ENCODE measurements at places on chromosomes 5 and 9.
A peak's percentile ranks its signal among the peaks of the same experiment; 100 is the strongest.

DNA sequence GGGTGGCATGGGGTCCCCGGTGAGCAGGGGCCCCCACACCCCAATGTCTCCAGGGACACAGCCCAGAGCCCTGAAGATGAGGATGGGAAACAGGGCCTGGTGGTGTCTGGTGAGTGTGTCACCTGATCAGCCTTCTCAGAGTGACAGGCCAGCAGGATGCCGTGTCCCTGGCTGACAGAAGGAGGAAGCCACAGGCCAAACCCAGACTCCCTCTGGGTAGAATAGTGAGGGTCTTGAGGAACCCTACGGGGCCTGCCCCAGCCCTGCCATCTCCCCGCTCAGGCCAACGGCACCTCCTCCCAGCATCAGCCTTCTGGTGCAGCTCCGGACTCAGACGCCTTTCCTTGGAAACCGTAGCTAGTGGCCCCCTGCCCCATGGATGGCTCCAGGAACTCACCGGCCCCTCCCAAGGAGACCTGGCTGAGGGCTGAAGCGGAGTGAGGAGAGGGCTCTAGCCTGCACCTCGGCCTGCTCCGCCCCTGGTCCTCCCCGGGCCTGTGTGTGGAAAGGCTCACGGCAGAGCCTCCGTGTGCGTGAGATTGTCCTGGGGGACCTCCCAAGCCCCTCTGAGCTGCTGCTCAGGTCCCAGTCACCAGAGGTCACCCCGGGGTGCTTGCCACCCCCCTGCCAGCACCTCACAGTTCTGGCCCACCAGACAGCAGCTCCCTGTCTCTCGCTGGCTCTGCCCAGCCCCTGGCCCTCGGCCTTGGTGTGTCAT is 6.0 kb downstream of the RALGDS start:
- DNase-seq: no peak

GRCh38 chr5:66540078-66540477 is 56.1 kb upstream of the MAST4 start:
- no peak for DNase-seq

GRCh38 chr9:92590377-92590776 is 54.6 kb upstream of the ECM2 start:
- DNase-seq: no peak

DNA sequence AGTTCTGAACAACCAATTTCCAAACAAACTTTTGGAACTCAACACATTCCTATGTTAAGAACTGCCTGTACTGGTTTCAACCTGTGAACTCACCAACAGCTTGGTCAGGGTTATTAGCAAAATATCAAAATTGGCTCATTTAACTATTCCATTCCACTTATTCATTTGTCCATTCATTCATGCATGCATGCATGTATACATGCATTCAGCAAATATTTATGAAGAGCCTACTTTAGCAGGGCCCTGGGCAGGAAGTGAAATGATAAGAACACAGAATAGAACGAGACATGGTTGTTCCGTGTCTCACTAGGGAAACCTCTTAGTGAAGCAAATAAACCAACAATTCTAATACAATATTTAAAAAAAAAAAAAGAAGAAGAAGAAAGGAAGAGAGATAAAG is 107.4 kb downstream of the GLIS3 start:
- no peak for DNase-seq

DNA sequence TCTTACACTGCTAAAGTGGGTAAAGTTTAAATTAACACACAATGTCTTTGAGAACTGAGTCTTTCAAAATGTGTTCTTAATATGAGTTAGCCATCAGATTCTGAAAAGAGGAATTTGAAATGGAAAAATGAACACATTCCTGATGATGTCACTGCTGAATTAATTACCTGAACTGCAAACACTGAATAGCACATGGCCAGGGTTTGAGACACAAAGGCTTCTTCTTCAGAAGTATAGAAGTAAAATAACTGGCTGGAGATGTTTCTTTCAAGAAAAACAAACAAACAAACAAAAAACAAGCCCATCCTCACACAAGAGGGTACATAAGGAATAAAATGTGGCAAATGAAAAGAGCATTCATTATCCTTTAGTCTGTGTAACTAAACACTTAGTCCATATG is 7.1 kb downstream of the GLIS3 start:
- DNase-seq: no peak

DNA sequence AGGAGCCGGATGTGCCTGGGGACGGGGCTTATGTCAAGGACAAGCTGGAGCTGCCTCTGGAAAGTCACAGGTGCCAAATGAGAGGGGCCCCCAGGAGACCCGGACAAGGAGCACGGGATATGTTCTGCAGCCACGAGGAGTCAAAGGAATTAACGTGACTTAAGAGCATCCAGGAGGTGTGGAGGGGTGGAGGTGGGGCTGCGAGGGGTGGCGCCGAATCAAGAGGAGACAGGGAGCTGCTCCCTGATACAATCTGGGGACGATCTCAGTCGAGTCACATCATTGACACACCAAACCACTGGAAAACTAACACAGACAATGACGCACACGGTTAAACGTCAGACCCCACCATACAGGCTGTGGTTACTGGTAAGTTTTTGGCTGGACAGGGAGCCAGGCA is 10.4 kb downstream of the CCDC127 start:
- no peak for DNase-seq

DNA sequence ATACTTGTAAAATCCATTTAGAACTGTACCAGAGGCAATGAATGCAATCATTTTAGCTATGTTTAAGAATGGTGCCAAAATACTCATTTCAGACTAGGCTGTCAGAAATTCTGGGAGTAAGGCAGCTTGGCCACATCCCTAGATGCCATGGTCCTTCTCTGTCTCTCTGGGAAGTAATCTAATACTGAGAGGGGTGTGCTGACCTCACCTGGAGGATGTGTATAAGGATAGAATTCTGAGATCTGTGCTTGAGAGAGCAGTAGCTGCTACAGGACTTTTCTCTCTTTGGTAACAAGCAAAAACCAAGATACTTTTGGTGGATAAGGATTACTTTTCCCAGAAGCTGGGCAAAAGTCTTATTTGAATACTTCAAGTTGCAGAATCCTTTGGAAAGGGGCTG is 68.1 kb upstream of the MRPS30 start:
- no peak for DNase-seq

DNA sequence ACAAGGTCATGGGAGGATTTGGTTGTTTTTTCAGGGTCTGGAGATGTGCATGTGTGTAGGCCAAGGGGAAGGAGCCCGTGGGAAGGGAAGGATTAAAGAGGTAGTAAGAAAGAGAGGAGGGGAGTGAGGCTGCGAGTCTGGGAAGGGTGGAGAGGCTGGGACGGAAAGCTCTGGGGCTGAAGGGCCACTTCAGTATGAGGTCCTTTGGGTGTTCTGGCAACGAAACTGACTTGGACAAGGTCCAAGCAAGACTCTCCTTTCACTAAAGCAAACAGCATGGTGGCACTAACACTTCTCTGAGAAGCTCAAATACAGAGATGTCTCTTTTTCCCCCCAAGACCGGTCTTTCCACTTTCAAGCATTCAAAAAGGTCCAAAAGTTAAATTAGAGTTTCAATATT is 394.5 kb downstream of the ARHGEF28 start:
- no peak for DNase-seq

DNA sequence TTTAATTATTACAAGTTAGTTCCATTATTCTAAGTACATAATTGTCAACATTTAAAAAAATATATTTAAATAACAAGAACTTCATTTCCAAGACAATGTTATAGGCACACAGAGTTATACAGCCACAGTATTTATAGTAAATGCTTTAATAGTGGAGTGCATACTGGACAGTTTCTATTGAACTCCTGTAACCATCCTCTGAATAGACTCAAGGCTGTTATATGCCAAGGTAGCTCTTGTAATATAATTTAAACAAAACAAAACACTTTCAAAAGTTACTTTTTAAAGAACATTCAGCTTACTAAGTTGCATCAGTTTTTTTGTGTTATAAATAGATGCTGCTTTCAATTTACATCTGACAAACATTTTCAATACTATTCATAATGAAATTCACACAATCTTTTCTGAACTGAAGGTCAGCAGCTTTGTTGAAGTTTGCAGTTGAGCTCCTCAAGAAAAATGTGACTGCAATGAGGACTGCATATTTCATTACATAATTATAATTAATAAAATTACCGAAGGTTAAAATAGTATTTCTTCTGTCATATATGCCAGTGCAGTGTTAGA is 549.9 kb upstream of the CYLC2 start:
- DNase-seq: no peak

DNA sequence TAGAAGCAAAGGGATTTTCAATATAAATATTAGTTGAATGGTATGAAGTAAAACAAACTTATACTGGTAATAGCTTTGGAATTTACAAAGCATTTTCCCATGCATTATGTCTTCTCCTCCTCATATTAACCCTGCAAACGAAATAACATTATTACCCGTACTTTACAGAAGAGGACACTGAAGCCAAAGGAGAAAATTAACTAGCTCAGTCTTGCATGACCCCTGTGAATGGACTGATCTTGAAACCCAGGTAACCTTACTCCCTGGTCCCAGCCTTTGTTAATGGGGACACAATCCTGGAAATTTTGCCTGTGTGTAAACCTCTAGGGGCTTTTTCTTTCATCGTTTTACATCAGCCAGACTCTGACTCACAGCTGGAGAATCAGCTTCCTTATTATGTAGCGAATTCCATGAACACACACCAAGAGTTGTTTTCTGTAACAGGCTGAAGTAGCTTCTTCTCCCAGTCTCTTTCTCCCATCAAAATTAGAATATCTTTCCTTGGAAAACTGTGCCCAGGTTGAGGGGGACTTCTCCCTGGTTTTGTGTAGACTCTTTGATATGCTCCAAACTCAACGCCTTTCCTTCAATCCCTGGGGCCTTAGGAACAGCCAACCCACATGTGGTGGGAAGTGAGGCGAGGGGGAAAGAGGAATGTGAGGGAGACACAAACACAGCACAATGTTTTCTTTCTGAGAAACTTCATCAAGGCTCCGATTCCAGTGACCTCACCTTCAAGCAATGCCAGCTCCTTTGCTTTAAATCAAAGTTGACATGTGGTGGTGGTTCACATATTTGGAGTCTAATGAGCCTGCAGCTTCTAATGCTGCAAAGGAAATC is 480.9 kb upstream of the PAPPA start:
- no peak for DNase-seq

DNA sequence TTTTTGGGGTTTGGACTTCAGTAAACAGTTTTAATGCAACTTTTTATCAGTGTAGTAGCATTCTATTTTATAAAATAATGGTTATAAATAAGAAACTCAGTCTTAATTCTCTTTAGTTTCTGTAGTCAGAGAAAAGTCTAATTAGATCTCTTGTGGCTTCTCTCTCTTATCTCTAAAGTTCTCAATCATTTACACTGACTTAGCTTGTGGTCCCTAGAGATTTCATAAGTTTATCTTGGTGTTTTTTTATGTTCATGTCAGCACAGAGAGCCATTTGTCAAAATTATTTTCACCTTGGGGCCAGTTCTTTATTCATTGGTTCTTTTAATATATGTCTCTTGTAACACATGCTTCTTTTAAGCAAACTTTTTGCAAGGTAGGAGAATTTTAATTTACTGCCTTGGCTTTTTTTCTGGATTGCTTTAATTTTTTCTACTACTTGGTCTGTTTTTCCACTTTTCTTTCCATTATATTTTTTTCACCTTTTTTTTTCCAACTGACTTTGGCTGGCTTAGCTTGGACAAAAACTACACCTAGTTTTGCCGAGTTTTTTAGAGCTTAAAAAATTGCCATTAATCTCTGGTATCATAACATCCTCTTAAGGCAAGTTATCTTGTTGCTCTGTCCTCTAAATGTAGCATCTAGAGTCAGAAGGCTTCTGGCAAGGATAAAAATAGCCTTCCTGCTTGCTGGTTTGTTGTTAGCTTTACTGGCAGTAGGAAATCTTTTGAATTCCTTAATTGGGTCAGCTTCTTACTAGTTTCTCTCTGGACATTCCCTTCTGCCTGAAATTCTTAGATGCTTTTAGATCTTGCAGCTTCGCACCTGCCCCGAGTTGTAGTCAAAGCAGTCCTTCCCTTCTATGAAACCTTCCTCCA is 35.3 kb downstream of the CPEB4 start:
- DNase-seq: no peak

GRCh38 chr9:13586587-13587374 is 307.3 kb upstream of the MPDZ start:
- DNase-seq: peak; percentile 72

GRCh38 chr5:132069561-132069960 is 4.0 kb upstream of the CSF2 start:
- no peak for DNase-seq

DNA sequence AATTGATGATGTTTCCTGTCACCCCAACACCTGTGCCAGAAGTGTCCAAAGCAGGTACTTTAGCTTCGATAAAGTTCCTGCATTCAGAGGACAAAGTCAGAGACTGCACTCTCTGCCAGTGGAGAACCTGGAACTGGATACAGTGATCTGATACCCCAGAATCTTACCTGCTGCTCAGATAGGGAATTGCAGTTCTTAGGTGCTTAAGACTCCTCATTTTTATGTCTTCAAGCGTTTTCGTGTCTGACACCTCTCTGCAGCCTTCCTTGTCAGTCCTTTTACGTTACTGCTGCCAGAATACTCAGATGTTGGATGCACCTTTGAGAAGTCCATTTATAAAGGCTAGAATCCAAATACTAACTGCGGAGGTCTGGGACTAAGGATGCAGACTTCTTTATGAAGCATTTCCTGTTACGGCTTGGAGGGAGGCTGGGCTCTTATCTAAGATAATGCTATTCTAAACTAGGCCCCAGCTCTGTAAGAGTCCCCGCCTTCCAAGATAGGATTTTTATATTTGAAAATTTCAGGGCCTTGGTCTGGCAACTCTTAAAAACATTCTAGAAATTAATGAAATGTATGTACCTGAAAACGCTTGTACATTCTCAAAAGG is 1.9 kb downstream of the ISOC1 start:
- no peak for DNase-seq

DNA sequence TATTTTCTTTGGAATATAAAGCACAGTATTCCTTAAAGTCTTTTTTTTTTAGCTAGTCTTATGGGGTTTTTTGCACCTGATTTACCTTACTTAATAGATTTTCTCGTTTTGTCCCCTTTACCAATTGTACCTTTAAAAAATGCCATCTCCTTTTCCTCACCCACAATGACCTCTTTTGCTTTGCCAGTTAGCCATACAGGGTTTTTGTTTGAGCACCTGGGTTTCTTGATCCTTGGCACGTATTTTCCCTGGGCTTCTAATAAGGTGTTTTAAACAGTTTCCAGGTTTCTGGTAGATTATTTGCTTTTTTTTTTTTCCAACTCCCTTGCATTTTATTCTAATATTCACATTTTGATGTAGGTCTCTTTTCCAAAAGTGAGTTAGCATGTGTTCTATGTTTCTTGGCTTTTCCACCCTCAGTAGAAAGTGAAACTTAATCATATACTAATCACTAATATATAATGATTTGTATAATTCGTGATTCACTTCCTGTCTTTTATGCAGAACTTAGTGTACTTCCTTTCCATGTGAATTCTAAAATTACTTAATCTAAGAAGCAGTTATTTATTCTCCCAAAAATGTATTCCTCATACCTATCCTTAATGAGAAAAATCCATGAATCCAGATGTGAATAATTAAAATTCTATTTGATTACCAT is 673.9 kb upstream of the RGMB start:
- DNase-seq: no peak

DNA sequence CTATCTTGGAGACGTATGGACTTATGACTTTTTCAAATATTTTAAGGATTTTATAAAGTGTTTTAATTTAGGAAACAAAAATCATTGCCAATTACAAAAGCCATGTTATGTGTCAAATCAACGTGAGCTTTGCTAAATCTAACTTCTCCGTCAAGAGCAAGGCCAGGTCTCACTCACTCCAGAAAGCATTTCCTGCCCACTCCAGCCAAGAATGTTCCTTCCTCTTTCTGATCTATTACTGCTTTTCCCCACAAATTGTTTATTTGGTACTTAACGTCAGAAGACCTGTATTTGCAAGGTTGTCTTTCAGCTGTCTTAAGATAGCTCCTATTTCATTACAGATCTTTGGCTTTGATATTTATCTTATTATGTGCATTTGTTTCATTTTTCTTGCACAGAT is 193.5 kb upstream of the HAPLN1 start:
- DNase-seq: no peak

- no peak for DNase-seq
These were observed 87.6 kb upstream of the PLCXD3 start for GRCh38 chr5:41598011-41598410.

All from LNCaP clone FGC (cell line).